ENCODE measurements at places on chromosomes 1 and 21. TPM values are rescaled to one million over a fixed set of nuclear protein-coding genes. Genes with fewer than 3 reads are reported as not detected.
A peak's percentile ranks its signal among the peaks of the same experiment; 100 is the strongest.

KRTAP20-2 gene
- total RNA-seq = not detected

UTP25 gene
- total RNA-seq = 12.0 TPM

BNIPL gene
- total RNA-seq = 1.4 TPM

CD1B gene
- not detected for total RNA-seq

OR14K1 gene
- not detected for total RNA-seq

MYBPH gene
- not detected for total RNA-seq

USH2A gene
- total RNA-seq = not detected

LRRN2 gene
- total RNA-seq = not detected

VSIG8 gene
- total RNA-seq = not detected

GRCh38 chr1:197967066-197967465, 49.9 kb downstream of the LHX9 start:
- no peak for ATAC-seq

GRCh38 chr1:186806477-186806876, 22.3 kb upstream of the PLA2G4A start:
- ATAC-seq = no peak

- ATAC-seq = no peak
Observed at GRCh38 chr21:17575076-17575475, 37.6 kb downstream of the BTG3 start.

GRCh38 chr1:185207980-185208602, 51.1 kb downstream of the SWT1 start:
- no peak for ATAC-seq

DNA sequence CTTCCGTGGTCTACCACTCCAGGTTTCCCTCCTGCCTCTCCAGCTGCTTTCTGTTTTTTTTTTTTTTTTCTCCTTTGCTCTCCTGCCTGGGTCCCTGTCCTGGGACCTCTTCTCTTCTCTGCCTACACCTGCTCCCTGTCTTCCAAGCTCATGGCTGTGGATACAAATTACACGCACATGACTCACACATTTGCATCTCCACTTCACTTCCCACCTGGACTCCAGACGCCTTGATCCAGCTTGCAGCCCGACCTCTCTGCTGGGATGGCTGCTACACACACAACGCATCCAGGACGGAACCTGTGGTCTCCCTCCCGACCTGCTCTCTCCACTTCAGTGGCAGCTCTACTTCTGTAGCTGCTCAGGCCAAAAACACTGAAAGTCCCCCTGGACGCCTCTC, 44.4 kb upstream of the B3GALT5 start:
- ATAC-seq = no peak

DNA sequence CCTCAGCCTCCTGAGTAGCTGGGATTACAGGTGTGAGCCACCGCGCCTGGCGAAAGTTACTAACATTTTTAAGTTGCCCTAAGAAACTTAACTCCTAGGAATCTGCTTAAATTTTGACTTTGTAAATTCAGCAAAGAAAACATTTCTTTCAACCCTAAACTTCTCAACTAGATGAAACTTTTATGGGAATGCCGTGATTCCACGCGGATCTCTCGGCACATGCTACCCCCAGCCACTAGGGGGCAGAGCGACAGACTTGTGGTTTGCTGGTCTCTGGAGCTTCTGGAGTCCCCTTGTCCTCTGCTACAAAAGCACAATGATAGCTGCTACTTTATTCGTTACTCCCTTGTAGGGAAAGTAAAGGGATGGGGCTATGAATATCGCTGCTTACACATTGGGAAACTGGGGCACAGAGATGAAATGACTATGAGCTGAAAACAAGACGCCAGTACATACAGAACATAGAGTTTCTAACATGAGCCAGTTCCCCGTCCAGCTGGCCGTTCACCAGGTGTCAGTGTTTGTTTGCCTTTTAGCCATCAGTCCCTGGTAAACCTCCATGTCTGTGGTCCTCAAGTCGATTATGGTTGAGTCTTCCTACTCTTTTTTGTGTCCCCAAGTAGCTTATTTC, 114.7 kb downstream of the PBX1 start:
- no peak for ATAC-seq

- ATAC-seq = no peak
Observed at GRCh38 chr1:64967381-64967780, 1.0 kb upstream of the JAK1 start.

GRCh38 chr1:70288166-70288565, 66.4 kb downstream of the ANKRD13C start:
- ATAC-seq = no peak

DNA sequence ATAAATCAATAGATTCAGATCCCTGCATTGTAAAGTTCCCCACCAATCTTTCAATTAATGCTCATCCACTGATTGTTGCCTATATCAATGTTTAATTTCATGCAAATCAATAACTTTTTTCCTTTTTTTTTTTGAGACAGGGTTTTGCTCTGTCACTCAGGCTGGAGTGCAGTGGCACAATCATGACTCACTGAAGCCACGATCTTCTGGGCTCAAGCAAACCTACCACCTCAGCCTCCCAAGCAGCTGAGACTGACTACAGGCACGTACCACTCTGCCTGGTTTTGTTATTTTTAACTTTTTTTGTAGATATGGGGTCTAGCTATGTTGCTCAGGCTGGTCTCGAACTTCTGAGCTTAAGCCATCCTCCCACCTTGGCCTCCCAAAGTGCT, 25.7 kb downstream of the DIO1 start:
- ATAC-seq = peak; percentile 94

- ATAC-seq = no peak
Observed at GRCh38 chr1:165773324-165773965, 4.8 kb upstream of the TMCO1 start.

DNA sequence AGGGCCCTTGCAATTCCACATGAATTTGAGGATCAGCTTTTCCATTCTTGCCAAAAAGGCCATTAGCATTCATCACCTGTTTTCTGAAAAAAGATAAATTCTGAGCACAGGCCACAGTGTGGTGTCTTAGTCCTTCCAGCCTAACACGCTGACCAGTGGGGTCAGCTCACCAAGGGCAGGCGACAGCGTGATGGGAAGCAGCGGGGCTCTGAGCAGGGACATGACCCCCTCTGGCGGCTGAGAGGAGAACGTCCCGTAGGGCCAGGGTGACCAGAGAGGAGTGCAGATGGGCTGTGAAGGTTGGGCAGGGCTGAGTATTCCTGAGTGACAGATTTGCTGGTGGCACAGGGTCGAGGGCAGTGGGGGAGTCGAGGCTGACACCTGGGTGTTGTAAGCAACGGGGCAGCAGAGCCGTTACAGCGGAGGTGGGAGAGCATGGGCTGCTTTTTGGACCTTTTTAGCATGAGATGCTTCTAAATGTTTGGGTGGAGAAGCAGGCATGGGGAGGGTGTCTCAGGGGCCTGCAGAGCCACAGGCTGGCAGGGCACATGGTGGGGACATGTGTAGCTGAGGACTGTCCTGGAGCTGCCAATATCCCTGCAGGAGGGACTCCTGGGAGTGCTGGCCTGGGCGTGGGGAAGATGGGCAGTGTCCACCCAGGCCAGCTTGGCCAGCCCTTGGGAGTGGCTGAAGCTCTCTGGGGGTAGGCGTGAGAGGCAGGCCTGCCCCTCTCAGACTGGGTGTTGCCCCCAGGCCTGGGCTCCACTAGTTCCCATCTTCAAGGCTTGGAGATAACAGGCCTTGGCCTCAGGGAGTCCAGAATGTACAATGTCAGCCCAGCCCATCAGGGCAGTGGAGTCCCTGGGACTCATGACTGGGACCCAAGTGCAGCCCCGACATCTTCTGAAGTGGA, 8.6 kb upstream of the CALML6 start:
- ATAC-seq = peak; percentile 56

DNA sequence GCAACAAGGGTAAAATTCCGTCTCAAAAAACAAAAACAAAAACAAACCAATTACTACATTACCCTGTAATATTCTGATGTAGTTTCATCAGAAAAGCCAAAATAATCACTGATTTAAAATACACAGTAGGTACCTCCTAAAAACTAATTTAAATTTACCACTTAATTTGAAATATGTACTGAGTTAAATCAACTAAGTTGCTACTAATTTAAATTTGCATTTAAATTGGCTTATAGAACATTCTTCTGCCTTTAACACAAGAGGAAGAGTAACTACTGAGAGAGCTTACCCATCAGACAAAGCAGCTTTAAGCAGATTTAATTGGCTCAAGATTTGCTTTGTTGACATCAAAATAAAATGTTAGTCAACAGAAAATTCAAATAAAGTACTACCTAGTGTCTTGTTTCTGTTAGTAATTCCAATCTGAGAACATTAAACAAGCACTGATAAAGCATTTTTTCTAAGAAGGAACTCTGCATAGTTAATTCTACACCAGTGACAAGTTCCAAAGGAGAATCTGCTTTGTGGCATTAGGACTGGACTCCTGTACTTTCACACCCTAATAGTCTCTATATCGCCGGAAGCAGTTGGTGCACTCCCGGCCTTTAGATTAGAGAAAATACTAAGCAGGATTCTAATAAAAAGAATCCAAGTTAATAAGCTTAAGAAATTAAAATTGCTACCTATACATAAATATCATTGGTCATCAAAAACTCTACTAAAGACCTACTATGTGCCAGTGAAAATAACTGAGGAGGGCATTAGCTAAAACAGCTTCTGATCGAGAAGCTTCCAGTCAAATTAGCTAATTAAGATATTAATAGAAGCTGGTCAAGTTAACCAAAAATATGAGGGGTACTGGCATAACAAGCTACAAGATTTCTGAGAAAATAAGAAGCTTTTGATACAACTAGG, 8.4 kb downstream of the LUZP1 start:
- ATAC-seq = no peak

- ATAC-seq = no peak
Observed at GRCh38 chr1:29812408-29813135, 576.2 kb downstream of the PTPRU start.

GRCh38 chr1:226738421-226738994, 574 bp downstream of the ITPKB start:
- peak; percentile 20 for ATAC-seq

DNA sequence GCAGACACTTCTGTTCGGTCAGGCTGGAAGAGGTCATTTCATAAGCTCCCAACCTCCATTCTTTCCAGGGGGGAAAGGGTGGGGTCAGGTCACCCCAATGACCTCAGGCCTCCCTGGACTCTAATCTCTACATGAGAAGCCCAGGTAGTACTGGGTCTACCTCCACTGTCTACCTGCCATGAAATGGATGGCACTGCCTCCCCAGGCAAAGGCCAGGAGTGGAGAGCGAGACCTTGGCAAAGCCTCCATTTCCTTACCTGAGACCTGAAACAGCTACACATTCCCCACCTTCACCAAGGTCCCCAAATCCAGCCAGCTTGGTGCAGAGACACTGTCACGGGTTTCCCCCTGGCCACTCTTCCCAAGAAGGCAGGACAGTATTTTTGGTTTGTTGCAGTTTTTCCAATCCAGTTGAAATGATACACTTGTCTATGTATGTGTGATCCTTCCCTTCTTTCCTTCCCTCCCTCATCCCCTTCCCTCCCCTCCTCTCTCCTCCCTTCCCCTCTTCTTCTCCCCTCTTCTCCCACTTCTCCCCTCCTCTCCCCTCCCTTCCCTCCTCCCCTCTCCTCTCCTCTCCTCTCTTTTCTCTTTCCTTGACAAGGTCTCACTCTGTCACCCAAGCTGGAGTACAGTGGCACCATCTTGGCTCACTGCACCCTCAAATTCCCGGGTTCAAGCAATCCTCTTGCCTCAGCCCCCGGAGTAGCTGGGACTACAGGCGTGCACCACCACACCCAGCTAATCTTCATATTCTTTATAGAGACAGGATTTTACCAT, 16.1 kb downstream of the BTG2 start:
- ATAC-seq = no peak

- no peak for ATAC-seq
Observed at GRCh38 chr1:69569576-69570328, 2.0 kb downstream of the LRRC7 start.

DNA sequence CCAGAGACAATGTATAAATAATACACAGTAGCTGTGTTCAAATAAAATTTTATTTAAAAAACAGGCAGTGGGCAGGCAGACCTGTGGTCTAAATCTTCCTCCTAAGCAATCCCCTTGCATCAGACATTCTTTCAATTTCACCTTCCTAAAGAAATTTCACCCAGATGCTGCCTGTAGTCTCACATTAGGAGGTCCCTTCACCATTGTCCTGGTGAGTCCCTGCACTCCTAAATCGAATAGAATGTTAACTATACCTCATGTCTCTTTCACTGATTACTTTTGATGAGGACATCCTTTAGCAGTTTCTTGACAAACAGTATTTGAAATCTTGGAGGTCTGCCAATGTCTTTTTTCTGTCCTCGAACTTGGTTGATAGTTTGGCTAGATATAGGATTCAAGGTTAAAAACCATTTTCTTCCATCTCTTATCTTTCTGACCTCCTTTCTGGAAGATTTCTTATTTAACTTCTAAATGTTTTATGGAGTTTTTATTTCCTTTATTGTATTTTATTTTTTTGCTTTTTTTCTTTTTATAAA, 77.5 kb downstream of the LPGAT1 start:
- no peak for ATAC-seq

DNA sequence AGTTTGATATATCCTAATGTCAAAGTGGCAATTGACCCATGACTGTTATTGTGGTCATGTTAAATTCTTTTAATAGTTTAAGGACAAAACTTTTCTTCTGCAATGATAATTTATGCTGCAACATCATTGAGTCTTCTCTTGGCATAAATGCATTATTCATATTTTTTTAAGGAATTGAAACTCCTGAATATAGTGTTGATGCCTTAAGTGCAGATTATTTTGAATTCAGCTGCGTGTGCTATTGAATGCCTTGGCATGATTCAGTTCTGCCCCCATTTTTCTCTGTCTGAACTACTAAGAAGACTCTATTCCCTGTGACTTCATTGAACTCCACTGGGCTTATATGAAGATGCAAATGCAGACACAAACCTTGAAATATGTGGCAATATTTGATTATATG, 22.6 kb upstream of the NOS1AP start:
- ATAC-seq = no peak

GRCh38 chr1:81453971-81454370, 346.8 kb upstream of the ADGRL2 start:
- no peak for ATAC-seq

GRCh38 chr1:201456499-201457309, 12.3 kb downstream of the PHLDA3 start:
- ATAC-seq = no peak

- no peak for ATAC-seq
Observed at GRCh38 chr1:63929106-63929478, 155.3 kb downstream of the ROR1 start.

- ATAC-seq = no peak
Observed at GRCh38 chr1:183140633-183141032, 45.4 kb upstream of the LAMC2 start.

DNA sequence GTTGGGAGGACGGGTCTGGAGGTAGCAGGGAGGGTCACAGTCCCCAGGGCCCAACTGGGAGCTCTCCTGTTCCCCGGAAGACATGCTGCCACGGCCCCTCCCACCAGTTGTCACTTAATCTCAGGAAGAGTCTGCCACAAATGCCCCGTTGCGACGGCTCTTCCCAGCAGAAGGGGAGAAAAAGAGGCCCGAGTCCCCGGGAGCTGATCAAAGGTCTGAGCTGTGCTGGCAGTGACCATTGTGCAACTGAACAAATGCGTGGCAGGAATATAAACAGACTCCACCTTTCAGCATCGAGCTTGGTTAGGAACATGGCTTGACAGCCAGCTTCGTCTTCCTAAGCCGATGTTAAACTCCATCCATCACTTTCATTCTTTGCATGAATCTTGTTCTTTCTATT, 27.8 kb upstream of the ZBTB21 start:
- ATAC-seq = no peak

DNA sequence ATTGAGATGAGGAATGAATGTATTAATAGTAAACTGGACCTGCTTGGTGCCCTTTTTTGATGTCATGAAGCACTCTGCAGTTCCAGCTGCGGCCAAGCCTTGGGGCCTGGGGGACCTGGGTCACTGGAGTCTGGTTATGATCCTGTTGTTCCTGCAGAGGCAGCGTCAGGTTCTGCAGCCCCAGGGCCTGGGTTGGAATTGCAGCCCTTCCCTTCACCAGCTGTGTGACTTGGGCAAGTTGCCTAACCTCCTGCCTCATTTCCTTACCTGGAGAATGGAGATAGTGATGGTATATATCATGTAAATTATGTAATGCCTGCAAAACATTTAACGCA, 9.1 kb upstream of the ATP5PO start:
- no peak for ATAC-seq
